ENCODE measurements at places on chromosomes 16 and 17.

GRCh38 chr17:36501351-36501750 lies 14.9 kb downstream of the ZNHIT3 start:
- no peak for DNase-seq

DNA sequence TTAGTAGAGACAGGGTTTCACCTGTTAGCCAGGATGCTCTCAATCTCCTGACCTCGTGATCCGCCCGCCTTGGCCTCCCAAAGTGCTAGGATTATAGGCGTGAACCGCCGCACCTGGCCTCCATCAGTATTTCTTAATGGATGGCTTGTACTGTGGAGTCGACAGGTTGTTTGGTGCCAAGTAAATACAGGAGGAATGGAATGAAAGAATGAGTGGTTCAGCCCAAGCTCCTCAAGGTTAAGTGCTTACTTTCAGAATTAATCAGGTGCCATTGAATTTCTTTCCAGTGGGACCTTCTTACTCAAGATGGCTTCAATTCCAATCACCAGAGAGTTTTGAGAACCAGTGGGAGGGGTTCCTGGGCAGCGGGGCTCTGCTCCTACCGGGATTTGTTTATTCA lies 25.0 kb downstream of the ALOX15 start:
- DNase-seq: no peak

DNA sequence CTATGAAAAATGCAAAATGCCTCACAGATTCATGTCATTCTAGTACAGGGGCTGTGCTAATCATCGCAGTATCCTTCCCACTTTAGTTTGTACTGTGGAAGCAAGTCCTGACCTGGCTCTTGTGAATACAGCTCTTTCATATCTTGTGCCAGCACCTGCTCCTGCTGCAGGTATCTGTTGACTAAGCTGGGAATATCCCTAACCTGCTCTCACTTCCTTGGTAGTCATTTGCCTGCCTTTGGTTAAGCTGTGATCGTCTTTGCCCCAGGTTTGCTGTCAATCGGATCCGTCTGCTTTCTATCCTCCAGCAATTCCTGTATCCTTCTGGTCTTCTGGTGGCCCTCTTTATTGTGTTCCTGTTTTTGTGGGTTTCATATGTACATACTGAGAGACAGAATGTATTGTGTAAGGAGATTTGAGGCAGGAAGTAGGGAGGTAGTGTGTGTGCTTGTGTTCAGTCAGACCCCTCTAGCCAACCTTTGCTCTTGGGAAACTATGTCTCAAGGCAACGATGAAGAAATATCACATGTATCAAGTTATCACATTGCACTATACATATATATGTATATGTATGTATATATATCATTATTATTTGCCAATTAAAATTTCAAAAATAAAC lies 7.7 kb upstream of the GINS3 start:
- no peak for DNase-seq

DNA sequence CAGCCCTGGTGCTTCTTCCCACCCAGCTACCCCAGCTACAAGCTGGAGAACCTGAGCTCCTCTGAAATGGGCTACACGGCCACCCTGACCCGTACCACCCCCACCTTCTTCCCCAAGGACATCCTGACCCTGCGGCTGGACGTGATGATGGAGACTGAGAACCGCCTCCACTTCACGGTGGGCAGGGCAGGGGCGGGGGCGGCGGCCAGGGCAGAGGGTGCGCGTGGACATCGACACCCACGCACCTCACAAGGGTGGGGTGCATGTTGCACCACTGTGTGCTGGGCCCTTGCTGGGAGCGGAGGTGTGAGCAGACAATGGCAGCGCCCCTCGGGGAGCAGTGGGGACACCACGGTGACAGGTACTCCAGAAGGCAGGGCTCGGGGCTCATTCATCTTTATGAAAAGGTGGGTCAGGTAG lies 3.6 kb downstream of the GAA start:
- DNase-seq: no peak

- DNase-seq: peak; percentile 36
Measured at GRCh38 chr16:10737068-10737625, 6.5 kb upstream of the NUBP1 start.

- no peak for DNase-seq
Measured at GRCh38 chr17:79581324-79581932, 29.4 kb downstream of the RBFOX3 start.

DNA sequence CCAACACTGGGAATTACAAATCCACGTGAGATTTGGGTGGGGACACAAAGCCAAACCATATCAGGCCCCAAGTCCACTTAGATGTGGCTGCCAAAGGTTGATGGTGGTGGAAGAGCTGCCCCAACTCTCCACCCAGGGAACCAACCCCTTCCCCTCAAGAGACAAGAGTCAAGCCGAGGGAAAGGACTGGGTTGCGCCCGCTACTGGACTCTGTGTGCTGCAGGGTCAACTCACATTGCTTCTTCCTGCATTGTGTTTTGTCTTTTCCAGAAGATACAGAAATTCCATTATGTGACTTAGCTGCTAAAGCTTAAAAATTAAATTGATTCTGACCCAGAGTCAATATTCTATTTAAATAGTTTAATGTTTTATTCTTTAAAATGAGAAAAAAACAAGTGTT lies 58.5 kb downstream of the ADAMTS18 start:
- no peak for DNase-seq

DNA sequence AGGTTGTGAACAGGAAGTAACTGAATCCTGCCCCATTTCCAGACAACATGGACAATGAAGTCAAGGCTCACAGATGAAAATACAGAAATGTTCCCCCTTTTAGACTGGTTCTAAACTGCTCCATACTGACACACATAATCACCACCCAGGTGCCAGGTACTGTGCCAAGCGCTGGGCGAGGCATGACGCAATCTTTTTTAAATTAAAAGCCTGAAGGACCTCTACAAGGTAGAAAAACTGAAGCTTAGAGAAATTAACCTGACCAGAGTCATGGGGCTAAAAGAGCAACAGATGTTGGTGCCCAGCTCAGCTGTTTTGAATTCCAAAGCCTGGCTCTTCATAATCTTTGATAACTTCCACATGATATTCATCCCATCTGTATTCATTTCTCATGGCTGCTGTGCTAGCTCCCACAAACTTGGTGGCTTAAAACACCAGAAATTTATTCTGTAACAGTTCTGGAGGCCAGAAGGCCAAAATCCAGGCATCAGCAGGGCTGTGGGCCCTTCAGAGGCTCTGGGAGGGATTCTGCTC lies 4.9 kb upstream of the RAB11FIP4 start:
- DNase-seq: no peak

DNA sequence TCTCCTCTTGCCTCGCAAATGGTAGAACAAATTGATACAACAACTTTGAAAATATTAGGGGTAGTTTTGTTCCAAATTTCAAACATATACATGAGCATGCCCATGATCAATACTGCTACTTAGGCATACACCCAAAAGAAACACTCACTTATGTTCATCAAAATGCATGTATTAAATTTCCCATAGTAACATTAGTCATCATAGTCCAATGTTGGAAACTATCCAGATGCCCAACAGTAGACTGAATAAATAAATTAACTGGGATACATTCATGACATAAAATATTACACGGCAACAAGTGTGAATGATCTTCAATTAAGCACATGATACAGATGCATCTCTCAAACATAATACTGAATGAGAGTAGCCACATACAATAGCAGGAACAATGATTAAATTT lies 391.6 kb downstream of the CDH11 start:
- no peak for DNase-seq

DNA sequence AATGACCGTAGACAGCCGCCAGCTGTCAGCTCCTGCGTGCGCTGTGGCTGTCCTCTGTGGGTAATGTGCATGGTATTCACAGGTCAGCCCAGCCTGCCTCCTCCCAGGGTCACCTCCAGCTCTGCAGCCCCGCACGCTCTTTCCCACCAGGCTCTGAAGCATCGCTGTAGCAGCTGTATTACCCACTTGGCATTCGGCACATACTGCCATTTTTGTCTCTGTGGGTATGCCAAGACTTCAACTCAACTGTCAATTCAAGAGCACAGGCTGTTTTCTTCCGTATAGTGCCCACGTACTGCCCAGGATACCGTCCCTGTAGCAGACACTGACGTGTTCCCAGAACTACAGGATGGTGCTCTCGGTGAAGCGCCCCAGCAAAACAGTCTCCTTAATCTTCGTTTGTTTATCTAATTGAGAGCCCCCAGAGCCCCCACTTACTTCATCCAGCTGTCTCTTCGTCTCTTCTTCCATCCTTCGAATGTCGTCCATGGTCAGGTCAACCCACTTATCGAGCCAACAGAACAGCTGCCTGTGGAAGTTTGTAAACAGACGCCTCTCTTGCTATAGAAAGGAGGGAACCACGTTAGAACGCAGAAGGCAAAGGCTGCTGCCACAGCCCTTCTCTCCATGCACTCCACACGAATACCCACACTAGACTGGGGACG lies 17.4 kb upstream of the INPP5K start:
- DNase-seq: no peak

DNA sequence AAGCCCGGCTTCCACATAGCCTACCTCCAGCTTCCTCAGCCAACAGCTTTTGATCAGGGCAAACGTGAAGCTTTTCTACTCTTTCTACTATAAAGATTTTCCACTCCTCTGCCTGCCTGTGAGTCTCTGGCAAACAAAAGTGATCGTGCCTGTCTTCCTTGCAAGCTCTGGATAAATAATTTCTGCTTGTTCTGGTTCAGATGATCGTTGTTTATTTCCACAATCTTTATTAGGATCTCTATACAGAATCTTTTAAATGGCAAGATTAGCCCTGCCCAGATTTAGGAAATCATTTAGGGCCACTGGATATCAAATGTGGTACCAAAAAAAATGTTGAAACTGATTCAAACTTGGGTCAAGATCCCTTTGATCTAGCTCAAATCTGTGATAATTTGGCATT lies 20.4 kb downstream of the KCNJ16 start:
- no peak for DNase-seq

GRCh38 chr17:45325810-45326209 lies 9.0 kb upstream of the MAP3K14 start:
- no peak for DNase-seq

Data from activated CD8-positive, alpha-beta memory T cell treated with anti-CD3 and anti-CD28 coated beads for 4 hours (primary cell).